ENCODE measurements at places on chromosomes 7 and 10.

DNA sequence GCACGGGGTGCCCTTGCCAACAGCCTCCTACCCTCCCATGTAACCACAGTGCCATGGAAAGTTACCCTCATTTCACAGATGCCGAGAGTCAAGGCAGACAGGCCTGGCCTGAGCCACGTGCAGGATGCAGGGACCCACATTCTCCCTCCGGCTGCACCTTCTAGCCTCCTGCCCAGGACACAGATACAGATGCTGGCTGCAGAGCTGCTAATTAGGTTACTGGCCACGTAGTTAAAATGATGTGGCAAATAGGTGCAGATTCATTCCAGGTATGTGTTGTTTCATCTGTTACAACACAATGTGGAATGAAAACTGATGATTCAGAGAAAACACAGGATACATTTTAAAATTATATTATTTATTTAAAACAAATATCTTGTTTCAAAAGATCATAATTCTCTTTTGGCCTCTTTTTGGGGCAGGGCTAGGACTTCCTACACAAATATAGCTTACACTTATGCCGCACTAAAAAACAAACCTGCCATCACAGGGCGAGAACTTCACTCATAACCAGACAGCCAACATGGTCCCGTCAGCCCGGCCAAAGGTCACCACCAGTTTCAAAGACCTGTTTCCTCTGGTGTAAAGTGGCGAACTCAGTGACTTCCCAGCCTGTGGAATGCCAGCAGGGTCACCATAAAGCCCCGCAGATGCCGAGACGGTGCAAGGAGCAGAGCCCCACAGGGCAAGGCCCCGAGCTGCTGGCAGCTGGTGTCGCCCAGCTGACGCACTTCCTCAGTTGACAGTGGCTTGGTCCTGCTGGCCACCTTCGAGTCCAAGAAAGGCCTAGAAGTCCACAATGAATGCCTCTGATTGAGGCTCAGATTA lies 83.5 kb downstream of the TNS3 start:
- DNase-seq: no peak

DNA sequence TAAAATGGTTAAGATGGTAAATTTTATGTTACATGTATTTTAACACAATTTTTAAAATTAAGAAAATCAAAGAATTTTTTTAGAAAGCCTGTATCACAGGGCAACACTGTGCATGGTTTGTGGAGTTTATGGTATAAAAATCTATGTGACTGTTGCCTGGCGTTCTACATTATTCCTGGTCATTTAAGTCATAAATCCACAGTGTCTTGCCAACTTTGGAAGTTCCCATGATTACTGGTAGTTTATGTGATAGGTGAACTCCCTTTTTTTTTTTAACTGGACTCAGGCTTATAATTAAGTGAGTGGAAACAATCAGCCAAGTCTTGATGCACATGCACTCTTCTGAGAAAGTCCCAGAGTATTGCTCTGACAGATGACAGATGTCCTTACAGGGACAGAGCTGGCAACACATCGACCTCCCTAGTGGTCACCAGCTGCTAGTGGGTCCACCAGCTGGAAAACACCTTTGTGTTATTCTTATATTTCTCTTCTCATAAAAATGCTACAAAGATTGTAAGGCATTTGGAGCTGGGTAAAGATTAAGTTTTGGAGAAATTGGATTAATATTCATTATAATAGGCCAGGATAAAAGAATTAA lies 8.8 kb upstream of the STN1 start:
- no peak for DNase-seq

DNA sequence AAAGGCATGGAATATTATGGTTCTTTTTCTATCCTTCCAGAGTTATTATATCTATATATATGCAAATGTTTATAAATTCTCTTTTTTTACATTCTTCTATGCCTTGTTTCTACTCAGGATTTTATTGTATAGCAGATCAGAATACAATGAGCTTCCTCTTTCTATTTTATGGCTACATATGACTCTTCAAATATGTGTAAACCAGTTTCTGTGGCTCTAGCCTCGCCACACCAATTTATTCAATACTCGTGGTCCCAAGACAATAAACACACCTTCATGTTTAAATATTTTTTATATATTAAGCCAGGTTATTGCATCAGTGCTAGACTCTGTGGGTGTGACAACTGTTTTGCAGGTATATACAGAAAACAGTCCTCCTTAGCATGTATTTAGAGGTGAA lies 237.5 kb upstream of the MKLN1 start:
- DNase-seq: no peak

DNA sequence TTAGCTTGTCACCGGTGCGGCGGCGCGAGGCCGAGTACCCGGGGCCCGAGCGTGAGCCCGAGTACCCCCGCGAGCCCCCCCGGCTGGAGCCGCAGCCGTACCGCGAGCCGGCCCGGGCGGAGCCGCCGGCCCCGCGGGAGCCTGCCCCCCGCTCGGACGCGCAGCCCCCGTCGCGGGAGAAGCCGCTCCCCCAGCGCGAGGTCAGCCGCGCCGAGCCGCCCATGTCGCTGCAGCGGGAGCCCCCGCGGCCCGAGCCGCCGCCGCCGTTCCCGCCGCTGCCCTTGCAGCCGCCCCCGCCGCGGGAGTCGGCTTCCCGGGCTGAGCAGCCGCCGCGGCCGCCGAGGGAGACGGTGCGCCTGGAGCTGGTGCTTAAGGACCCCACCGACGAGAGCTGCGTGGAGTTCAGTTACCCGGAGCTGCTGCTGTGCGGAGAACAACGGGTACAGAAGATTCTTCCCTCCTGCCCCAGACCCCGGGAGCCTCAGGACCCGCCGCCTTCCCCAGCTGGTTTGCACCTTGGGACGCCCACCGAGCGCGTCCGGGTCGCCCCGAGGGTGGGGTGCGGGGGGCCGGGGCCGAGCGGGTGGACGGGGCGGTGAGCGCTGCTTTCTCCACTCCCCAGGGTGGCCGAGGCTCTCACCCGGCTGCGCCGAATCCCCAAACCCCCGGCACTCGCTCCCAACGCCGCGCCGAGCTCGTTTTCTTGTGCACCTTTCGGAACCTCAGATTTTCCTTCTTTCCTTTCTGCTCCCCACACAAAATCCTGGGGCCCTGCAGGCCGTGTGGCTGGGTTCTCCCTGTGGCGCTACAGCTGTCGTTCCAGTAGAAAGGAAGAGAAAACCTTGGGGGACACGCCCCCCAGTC lies 708 bp downstream of the UBN2 start:
- peak; percentile 25 for DNase-seq

GRCh38 chr7:36620166-36620708 lies 104.1 kb downstream of the AOAH start:
- no peak for DNase-seq

- no peak for DNase-seq
Measured at GRCh38 chr7:106234425-106234824, 50.4 kb downstream of the NAMPT start.

- DNase-seq: no peak
Measured at GRCh38 chr7:140239653-140239935, 62.8 kb upstream of the KDM7A start.

- DNase-seq: no peak
Measured at GRCh38 chr10:60006062-60006461, 99.7 kb upstream of the CCDC6 start.

DNA sequence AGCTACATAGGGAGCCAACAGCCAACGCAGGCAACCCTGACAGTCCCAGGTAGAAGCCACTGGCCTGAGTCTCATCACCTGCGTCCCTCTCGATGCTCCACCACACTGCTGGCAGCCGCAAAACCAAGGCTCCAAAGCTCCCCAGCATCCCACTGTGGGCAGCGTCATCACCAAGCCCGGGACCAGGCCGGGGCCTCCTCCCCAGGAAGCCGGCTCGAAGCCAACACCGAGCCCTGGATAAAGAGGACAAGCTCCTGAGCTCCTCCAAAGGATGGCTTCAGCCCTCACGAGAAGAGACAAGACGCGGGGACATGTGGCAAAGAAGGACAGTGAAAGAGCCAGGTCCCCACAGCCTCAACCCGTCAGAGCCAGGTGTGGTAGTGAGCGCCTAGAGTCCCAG lies 23.9 kb downstream of the PARD3 start:
- DNase-seq: no peak

GRCh38 chr10:129079705-129080104 lies 387.3 kb upstream of the MGMT start:
- DNase-seq: no peak

GRCh38 chr7:71363627-71364026 lies 231.7 kb downstream of the GALNT17 start:
- no peak for DNase-seq

- DNase-seq: no peak
Measured at GRCh38 chr7:156558198-156558597, 82.4 kb upstream of the RNF32 start.

DNA sequence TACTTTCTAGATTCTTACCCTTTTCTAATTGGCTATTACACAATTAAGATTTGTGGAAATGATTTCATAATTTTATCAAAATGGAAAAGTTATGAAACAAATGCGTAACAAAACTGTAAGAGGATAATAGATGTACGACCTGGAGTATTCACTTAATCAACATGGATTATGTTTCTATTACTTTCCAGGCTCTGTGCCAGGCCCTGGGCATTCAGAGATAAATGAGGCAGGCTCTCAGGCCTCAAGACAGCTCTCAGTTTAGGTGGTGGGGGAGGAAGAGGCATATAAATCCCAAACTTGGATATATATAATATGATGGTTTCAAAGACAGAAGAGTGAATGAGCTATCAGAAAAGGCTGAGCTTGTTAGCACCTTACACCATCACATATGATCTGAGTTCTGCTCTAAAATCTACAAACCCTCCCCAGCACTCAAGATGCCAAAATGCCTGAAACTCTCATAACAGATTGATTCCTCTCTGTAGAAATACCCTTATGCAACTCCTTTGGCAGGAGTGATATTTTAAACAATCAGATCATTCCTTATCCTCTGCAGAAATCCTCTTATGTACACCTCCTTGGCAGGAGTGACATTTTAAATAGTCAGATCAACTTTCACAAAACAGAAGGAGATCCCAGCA lies 42.5 kb downstream of the ACBD5 start:
- no peak for DNase-seq

Measured in 8988T (cell line).